PC-9 (cell line): ENCODE measurements at places on chromosomes 2 and 18. TPM values are rescaled to one million over a fixed set of nuclear protein-coding genes. Genes with fewer than 3 reads are reported as not detected.

MAP2 gene
- total RNA-seq: 67.7 and 71.1 TPM in 2 replicates

ANKRD30BL gene
- total RNA-seq: not detected in 2 replicates

ASB18 gene
- total RNA-seq: 0.46 TPM in 1 of 2 replicates, not detected in the other

KCTD1 gene
- 20.5 and 20.7 TPM in 2 replicates for total RNA-seq

SATB2 gene
- total RNA-seq: 7.3 and 7.8 TPM in 2 replicates

ZDBF2 gene
- 19.6 and 21.5 TPM in 2 replicates for total RNA-seq

TOGARAM2 gene
- total RNA-seq: 0.44 and 0.45 TPM in 2 replicates

UGT1A8 gene
- total RNA-seq: 0.17 and 0.20 TPM in 2 replicates

ERICH2 gene
- 1.7 and 2.0 TPM in 2 replicates for total RNA-seq

SAG gene
- not detected in 2 replicates for total RNA-seq

PAX3 gene
- not detected in 2 replicates for total RNA-seq

SKA1 gene
- 14.7 and 18.3 TPM in 2 replicates for total RNA-seq

ABI2 gene
- total RNA-seq: 31.8 and 54.3 TPM in 2 replicates

DOK1 gene
- total RNA-seq: 15.0 and 27.8 TPM in 2 replicates

C1GALT1C1L gene
- 3.7 and 4.6 TPM in 2 replicates for total RNA-seq

CCDC148 gene
- total RNA-seq: 1.8 and 2.3 TPM in 2 replicates

FZD7 gene
- 26.8 and 30.9 TPM in 2 replicates for total RNA-seq

ALLC gene
- total RNA-seq: not detected in 2 replicates

TRPM8 gene
- total RNA-seq: 0.48 and 2.1 TPM in 2 replicates
